Adrenal gland (tissue), 19 donors: ENCODE measurements at places on chromosomes 11 and 22. TPM values are rescaled to one million over a fixed set of nuclear protein-coding genes. Genes with fewer than 3 reads are reported as not detected.
A peak's percentile ranks its signal among the peaks of the same experiment; 100 is the strongest.

DNA sequence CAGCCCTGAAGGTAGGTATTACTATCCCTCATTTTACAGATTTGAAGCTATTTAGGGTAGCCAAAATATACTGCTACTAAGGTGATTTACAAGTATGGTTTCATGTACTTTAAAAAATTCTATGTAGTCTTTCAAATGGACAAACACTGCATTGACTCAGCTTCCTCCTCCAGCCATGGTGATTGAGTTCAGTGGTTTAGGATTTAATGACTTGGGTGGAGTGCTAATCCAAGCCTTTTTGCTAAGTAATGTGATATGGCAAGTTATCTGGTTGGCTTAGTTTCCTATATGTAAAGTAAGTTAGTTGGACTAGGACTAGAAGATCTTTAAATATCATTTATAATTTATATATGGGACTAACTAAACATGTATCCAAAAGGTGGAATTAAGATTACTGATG, 77.9 kb downstream of the ARHGAP20 start:
- no peaks in the 10 kb centered on the region for H3K36me3 ChIP-seq
- no peaks in the 10 kb centered on the region for H3K4me1 ChIP-seq
- DNase-seq, result no peak
- no peak overlapping the region for H3K27ac ChIP-seq
- H3K27me3 ChIP-seq, result no peaks in the 10 kb centered on the region

DNA sequence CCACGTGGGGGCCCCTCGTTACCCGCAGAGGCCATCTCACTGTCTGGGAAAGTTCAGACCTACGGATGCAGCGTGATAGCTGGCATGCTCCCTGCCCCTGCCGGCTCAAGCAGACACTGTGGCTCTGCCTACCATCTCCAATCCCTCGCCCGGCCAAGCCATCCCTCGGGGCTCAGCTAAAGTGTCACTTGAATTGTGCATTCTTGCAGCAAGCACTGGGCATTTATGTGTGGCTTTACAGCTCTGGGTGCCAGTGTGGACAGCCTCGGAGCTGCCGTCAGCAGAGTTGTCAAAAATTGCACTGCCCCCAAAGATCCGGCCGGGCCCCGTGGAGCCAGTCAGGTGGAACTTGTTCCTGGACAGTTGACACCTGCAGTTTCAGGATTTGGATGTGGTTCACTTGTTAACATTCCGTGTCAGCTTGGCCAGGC, 75.0 kb upstream of the FGF3 start:
- no peaks in the 10 kb centered on the region for H3K36me3 ChIP-seq
- no peak for DNase-seq
- H3K4me1 ChIP-seq, result peaks cover 21% of the 10 kb centered on the region
- no peaks in the 10 kb centered on the region for H3K27me3 ChIP-seq

DNA sequence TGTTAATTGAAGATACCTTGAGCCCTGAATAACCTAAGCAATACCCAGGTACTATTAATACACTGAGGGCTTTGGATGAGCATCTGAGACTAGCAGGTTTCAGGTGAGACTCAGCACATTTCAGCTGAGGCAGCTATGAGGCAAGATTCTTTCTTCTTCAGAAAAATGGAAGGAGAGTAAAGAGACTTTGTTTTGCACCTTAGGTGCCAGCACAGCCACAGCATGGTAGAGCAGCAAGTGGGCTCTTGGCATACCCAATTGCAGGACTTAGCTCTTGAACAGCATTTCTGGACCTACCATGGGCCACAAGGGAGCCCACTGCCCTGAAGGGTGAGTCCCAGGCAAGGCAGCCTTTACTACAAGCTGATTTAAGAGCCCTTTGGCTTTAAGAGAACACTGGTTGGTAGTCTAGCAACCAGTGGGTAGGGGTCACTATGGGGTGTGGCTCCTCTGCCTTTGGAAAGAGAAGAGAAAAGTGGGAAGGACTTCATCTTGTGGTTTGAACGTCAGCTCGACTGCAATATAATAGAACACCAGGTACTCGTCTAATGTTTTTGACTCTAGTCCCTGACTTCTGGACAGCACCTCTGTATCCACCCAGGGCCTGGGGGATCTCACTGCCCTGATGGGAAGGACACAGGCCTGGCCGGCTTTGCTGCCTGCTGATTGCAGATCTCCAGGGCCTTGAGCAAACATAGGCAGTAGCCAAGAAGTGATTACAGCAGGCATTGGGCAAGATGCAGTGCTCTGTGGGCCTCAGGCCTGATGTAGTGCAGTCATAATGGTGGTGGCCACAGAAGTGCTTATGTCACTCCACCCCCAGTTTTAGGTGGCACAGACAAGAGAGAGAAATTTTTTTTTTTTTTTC, 73.3 kb downstream of the GLYATL1 start:
- H3K27ac ChIP-seq, result no peak overlapping the region
- no peak overlapping the region for H3K4me3 ChIP-seq
- no peaks in the 10 kb centered on the region for H3K36me3 ChIP-seq
- DNase-seq, result no peak

DNA sequence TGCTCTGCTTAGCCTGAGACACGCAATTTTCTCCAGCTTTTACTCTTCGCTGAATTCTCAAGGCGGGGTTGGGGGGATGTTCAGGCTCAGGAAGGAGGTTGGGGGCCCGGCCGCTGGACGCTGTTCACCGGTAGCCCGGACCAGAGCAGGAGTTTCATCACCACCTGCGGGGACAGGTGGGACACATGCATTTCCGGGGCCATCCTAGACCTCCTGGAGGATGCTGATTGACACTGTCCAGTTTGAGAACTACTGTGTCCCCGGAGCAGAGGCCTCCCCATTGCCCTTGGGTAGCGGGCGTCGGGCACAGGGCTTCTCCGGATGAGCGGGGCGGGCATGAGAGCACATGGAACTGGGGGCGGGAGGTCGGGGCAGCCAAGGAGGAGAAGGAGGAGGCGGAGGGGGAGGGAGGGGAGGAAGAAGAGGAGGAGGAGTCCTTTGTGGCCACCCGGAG, 144.0 kb upstream of the GRK3 start:
- no peak overlapping the region for H3K4me3 ChIP-seq
- DNase-seq, result no peak
- peaks cover 9% of the 10 kb centered on the region for H3K4me1 ChIP-seq
- H3K27me3 ChIP-seq, result peaks cover 36% of the 10 kb centered on the region
- H3K27ac ChIP-seq, result no peak overlapping the region

- H3K4me1 ChIP-seq, result peaks cover 27% of the 10 kb centered on the region
- no peak overlapping the region for H3K4me3 ChIP-seq
- H3K27ac ChIP-seq, result no peak overlapping the region
- no peaks in the 10 kb centered on the region for H3K36me3 ChIP-seq
These were observed 1.7 kb downstream of the ZBED4 start for GRCh38 chr22:49855251-49855911.

DNA sequence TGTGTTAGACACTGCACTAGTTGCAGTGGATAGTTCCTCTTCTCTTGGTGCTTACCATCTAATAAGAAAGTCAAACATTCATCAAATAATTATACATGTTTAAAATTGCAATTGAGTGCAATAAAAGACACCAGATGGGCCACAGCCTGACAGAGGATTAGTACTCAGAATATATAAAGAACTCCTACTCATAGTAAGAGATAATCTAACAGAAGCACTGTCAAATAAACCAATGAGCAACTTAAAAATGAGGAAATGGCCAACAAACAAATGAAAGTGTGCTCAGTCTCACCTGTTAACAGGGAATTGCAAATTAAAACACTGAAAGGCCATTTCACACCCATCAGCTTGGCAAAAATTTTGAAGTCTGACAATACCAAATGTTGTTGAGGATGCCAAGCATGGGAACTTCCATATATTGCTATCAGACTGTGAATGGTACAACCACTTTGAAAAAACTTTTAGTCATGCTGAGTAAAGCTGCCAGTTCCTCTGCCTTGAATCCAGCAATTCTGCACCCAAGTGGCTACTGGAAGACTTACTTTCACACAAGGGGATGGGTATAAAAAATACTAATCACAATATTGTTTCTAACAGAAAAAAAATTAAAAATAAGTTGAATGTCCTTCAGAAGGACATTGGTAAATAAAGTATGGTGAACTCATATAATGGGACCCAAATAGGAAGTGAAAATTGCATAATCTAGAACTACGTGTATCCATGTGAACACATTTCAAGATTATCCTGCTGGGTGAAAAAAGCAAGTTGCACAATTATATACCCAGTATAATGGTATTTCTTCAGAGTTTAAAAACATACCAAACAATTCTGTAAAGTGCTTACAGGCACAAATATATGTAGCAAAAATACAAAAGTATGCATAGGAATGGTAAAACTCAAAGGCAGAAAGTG, 41.4 kb upstream of the CREB3L1 start:
- H3K27ac ChIP-seq, result peak overlapping the region; percentile 96
- no peak overlapping the region for H3K4me3 ChIP-seq
- no peak for DNase-seq
- no peaks in the 10 kb centered on the region for H3K36me3 ChIP-seq

Gene PHF21B
- total RNA-seq, result 4.4 TPM
